Muscle of leg (tissue), 16 donors: ENCODE measurements at places on chromosomes 5 and 9. TPM values are rescaled to one million over a fixed set of nuclear protein-coding genes. Genes with fewer than 3 reads are reported as not detected.

DNA sequence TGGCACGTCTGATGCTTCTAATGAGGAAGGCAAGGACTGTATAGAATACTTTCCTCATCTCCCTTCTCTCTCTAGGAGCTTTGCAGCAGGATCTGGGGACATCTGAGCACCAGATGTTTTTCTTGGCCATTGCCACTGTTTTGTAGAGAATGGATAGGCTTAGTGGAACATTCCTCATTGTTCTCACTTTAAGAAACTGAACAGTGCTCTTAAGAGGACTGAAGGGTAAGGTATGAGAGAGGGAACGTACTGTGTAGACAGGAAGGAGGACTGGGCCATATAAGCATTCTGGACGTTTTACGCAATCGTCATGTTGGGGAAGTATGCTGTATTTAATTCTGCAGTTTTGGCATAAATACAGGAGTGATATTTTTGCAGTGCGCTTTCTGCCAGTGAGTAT is 70.6 kb downstream of the SMARCA2 start:
- peak; percentile 96 for DNase-seq

PRDM9 gene
- not detected for total RNA-seq

DNA sequence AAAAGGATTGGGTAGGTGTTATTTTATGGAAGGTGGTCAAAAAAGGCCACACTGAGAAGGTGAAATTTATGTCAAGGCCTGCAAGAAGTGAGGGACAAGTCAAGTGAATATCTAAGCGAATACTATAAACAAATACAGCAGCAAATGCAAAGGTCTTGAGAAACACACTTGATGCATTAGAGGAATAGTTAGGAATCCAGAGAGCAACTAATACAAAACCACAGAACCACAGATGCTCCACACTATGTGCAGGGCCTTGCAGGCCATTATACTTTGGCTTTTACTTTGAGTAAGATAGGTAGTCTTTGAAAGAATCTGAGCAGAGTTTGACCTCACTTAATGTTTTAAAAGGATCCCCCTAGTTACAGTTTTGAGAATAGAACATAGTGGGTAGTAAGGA is 4.6 kb downstream of the ZNF622 start:
- DNase-seq: no peak

DNA sequence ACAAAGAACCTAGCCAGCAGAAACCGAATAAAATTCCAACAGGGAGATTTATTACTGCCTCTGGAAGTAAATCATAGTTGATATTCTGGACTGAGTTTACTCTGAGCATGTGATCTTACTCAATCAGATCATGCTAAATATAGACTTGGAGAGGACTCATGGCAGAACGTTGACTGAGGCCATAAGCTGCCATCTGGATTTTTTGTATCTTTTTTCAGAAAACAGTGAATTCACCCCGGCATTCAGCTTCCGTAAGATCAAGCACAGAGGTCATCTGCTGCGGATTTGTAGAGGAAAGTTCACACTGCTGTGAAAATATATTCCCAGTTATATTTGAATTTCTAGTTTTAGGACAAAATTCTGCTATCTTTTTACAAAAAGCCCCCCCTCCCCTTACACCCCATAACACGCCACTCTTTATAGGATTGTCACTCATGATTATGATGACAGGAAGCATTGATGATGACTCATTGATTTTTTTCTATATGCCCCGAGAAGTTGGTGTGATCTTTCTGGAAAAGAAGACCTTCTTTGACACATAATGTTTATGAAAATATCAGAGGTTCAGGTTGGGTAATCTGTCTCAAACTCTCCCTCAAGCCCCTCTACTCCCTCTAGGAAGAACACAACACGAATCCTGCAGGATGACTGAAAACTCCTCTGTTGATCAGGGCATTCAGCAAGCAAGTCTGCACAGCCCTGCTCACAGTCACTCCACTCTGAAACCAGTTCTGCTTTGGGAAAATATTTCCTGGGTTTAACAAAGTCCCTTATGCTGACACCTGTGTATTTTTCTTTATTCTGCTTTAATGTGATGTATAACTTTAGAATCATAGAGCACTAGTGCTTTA is 70.8 kb downstream of the NXNL2 start:
- DNase-seq: peak; percentile 65

GRCh38 chr5:122314036-122314435 is 2.0 kb downstream of the SNCAIP start:
- peak; percentile 85 for DNase-seq

GRCh38 chr5:72281764-72282499 is 38.1 kb downstream of the MRPS27 start:
- peak; percentile 95 for DNase-seq
